Fibroblast of mammary gland (primary cell): ENCODE measurements at places on chromosomes 3 and 15.

DNA sequence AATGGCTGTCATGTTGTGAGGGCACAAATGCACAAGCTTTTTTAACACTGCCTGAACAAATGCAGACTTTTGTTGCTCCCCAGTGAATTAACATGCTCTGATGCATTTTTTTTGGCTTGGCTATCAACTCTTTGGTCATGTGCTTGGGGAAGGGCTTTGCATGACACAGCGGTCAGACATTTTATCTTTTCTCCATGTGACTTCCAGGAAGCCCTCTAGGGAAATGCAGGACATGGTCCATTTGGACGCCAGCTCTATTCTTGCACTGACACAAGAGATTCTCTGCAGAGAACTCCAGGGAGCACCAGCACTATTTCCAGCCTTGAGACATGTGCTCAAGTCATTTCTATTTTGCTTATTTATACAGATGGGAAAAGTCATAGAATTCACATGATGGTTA, 46.2 kb downstream of the NEK11 start:
- peak; percentile 72 for DNase-seq

DNA sequence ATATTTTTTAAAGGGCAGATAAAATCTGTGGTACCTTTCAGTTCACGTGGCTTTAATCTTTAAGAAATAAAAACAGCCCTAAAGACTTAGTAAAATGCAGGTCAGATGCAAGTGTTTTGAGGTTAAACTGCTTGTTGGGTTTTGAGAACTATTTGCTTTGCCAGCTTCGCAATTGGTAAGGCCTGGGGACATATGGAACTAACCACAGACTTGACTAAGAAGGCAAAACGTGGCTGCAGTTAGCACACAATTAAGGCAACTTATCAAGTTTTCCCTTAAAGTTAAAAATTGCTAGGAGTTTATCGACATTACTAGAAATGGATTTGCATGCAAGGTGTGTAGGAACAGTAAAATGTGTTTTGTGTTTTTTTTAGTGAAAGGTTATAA, 206.9 kb downstream of the ZNF385D start:
- DNase-seq, result peak; percentile 52

DNA sequence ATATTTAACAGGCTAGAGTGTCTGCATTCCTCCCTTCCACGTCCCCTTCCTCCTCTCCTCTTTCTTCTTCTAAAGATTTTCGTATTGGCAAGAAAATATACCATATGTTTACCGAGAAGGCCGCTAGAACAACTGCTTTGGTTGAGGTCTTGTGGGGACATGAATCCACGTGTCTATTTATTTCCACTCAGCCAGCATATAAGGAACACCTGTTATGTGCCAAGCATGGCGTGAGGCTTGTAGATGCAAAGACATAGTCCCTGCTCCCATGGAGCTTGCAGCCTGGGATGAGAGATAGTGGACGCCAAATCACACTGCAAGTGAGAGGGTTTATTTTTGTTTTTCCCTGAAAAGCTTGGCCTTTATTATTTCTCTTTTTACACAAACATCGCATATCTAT, 57.1 kb downstream of the SLC7A14 start:
- no peak for DNase-seq

- no peak for DNase-seq
Observed at GRCh38 chr15:71010472-71010871, 104.8 kb upstream of the THSD4 start.

DNA sequence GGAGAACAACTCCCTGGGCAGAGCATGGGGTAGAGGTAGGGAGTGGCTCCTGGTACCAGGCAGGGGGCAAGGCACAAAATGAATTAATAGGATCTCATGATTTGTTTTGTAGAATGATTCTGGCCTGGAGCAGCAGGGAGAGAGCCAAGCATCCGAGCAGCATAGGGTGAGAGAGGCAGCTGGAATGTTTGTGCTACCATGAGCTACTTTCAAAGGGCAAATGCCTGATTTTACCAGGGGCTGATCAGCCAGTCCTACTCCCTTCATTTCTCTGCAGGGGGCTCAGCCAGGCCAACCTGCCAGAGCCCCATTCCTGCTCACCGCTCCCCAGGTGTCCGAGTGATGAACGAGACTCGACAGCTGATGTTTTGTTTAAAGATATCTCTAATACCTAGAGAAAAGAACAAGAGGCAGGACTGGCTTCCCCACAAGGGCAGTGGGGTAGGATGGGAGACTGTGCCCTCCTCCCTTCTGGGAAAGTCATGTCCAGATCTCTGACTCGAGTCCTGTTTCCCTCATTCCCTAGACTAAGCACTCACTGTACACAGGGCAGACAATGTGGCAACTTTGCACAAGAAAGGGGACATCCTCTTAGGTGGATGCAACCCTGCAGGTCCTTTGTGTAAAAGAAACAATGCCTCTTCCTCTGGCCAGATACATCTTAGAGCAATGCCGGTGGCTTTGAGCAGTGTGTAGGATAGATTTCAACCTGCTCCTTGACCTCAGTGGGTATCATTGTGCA, 12.9 kb downstream of the DUOX2 start:
- DNase-seq, result no peak

DNA sequence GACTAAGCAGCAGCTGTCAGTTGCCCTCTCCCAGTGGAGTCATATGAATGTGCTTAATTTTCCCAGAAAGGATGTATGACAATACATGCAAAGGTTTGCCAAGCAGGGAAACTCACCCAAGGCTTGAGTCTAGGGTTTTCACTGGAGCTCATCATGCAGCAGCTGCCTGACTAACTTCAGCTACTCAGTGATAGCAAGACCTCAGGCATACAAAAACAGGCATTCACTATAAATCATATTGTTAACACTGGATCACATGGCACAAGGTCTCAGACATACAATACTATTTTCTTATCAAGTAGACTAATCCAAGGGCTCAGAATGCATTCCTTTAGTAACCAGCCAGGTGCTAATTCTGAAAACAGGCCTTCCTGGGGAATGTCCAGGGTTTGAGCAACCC, 85.0 kb upstream of the STAC start:
- DNase-seq, result peak; percentile 3

DNA sequence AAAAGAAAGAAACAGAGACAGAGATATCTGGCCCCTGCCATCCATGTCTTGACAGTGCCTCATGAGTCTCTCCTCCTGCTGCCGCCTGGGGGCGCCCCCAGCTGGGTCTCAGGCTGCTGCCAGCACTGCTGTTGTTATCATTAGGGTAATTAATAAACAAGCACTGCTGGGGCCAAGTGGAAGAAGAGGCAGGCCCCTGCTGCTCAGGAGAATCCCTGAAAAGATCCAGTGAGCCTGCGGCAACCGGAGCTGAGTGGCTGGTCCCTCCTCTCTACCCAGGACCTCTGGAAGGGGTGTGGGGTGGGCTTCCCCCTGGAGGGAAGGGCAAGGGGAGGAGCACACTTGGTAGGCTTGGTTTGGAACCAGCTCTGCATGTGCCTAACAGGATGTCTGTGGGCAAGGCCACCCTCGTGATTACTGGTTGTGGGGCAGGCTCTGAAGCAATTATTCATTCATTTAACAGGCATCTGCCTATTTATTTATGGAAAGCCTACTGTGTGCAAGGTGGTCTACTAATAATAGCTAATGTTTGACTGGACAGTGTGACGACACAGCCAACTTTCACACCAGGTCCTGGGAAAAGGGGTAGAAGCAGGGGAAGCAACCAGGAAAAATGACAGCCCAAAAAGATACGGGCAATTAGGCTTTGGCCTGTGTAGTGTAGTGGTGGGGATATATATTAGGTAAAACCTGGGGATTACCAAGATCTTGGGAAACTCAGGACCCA, 1.2 kb upstream of the TYRO3 start:
- DNase-seq, result peak; percentile 66

DNA sequence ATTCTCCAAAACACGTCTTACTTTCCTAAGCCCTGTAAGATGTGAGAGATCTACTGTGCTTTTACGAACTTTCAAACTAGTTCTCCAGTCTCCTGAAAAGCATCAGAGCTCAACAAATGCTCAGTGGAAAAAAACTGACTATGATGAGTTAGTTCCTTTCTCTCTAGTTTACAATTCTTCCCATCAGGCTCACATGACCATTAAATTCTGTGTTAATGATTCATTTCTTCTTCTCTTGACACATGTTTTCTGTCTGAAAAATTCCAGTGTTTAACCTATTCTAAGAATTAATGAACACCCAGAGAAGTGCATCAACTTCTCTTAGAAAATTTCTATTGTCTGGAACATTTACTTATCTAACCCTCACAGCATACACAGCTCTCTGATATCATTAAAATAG, 844.3 kb downstream of the SI start:
- DNase-seq, result no peak

- DNase-seq, result peak; percentile 17
Observed at GRCh38 chr15:30985081-30985531, 6.3 kb downstream of the MTMR10 start.

- peak; percentile 24 for DNase-seq
Observed at GRCh38 chr3:72162649-72163184, 377.8 kb upstream of the PROK2 start.

- DNase-seq, result peak; percentile 87
Observed at GRCh38 chr3:38404286-38404685, 49.4 kb upstream of the ACVR2B start.

DNA sequence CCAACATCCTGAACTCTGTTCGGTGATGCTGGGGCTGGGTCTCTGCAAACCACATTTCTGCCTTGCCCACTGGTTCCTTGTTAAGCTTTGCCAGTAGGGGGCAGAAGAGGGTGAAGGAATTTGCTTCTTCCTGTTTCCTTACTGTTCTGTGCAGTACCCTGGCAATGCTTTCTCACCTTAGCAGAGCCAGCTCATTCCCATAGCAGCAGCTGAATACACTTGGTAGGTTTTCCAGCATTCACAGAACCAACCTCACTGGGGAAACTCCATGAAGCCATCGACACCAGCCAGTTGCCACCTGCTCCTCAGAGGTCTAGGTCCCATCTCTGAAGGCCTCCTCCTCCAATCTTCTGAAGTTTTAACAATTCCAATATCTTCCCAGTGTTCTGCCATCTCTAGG, 308.4 kb downstream of the PDCD6IP start:
- no peak for DNase-seq

DNA sequence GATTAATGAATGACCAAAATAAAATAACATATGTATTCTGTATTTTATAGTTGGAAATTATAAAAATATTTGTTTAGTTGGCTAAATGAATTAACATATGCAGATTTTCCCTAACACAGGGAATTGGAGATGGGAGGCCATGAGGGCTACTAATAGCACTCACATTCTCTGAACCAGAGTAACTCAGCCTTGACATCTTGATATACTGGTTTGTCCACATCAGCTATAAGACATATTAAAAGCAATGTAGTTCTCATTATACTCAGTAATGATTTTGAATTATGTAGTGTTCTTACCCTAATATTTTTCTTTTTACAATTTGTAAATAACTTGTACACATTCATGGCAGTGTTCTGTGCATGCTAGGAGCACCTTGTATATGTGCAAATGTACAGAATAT, 255.9 kb downstream of the EPHA6 start:
- DNase-seq, result no peak

- DNase-seq, result peak; percentile 68
Observed at GRCh38 chr15:50257924-50258323, 7.6 kb downstream of the HDC start.

- DNase-seq, result no peak
Observed at GRCh38 chr3:98026425-98027084, 8.6 kb downstream of the GABRR3 start.

DNA sequence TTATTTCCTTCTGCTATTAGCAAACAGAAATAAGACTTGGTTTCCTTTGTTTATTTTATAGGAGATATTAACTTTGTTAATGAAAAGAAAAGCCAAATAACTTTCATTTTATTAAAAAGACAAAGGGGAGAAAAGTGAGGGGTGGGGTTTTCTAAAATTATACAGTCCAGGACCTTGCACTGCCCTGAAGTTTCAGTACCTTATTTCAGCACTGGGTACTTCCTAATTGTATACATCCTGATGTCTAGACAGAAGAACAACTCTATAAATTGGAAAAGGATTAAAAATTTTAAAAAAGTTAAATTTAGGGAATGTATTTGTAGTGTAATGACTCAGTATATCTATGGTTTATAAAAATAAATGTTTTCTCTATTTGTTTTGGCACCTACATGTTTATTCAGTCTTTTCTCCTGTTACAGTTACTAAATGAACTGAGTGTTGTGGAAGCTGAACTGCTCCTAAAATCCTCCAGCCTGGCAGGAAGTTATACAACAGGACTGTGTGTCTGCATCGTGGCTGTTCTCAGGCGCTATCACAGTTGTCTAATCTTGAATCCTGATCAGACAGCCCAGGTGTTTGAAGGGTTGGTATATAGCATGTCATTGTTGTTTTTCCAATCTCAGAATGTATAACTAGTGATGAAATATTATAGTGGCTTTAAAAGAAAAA, 27.6 kb upstream of the P2RY13 start:
- DNase-seq, result peak; percentile 37

GRCh38 chr15:43922021-43922420, 95.2 kb downstream of the WDR76 start:
- peak; percentile 34 for DNase-seq

- DNase-seq, result no peak
Observed at GRCh38 chr3:120793601-120794000, 51.1 kb downstream of the GTF2E1 start.

DNA sequence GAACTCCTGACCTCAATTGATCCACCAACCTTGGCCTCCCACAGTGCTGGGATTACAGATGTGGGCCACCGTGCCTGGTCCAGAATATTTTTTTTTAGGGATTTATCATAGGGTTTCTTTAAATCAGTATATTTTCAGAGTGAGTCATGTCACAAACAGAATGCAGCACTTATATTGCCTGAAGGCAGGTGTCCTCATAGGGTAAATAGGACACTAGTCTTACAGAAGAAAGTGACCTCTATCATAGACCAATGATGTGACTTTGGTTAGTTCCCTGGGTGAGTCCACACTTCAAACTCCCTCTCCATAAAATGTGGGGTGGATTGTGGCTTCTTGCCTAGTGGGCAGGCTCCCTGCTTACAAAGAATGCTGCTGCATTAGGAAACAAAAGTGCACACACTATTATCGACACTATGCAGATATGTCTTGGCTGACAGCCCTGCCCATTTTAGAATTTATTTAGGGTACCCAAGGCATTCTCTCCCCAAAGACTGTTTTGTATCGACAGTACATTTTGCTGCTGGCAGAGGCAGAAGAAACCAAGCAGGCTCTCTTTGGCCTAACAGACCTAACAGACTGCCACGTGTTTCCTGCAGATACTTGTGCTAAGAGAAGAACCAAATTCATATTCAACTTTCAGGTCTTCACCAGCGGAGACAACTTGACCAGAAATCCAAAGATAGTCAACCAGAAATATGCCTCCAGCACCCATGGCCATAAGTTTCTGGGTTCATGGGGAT, 125.0 kb downstream of the MOBP start:
- DNase-seq, result no peak
